ENCODE measurements at places on chromosomes 16 and 17.

DNA sequence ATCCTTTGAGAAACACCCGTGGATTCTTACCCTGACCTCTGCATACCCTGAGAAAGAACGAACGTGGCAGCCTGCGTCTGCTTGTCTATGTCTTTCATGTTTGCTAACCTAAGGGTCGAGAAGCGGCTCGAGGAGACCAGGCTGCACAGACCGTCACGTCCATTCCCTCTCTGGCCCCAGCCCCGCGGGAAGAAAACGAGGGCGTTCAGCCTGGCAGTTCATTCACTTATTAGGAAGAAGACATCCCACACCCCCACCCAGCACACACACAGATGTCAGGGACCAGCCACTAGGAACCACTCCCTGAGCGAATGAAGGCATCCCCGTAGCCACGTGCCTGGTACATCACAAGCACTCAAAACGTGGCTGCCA lies 655 bp upstream of the MTHFSD start:
- no peak for DNase-seq

GRCh38 chr17:29590411-29591145 lies 1.1 kb upstream of the GIT1 start:
- no peak for DNase-seq

GRCh38 chr16:11437069-11437468 lies 91.8 kb downstream of the RMI2 start:
- no peak for DNase-seq

GRCh38 chr16:86240716-86241363 lies 269.5 kb upstream of the FOXF1 start:
- no peak for DNase-seq

DNA sequence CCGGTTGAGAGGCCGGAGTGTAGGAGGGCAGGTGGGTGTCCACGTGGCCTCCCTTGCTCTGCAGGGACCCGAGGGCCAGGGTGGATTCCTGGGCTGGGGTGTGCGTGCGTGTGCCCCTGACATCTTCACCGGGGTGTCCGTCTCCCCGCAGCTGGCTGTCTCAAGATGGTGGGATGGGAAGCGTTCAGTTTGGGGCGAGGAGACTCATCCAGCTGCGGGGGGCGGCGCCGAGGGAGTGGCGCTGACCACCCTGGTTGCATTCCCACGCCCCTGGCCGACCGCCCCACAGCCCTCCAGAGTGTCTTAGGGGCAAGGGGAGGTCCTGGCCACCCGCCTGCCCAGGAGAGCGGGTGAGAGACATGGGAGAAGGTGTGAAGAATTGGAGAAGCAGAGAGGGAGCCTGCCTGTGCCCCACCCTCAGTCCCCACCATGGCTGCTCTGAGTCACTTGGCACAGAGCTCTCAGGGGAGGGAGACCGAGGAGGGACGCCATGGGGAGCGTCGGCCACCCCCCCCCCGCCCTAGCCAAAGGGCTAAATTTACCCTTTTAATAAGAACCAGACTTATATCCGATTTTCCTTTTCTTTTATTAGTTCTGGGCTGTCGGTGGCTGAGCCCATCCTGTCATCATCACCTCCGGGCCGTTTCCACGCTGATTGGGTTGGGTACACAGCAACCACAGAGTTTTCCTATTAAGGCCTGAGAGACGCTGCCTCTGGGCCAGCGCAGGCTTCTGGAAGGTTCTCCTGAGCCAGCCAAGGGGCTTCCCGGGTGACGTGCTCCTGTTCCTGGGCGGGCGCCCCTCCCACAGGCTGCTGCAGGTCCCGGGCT lies 22.0 kb downstream of the BAHCC1 start:
- DNase-seq, result no peak

- DNase-seq, result no peak
These were observed 21.5 kb upstream of the COL1A1 start for GRCh38 chr17:50222922-50223321.

- DNase-seq, result no peak
These were observed 127.7 kb upstream of the MYOCD start for GRCh38 chr17:12538003-12538402.

DNA sequence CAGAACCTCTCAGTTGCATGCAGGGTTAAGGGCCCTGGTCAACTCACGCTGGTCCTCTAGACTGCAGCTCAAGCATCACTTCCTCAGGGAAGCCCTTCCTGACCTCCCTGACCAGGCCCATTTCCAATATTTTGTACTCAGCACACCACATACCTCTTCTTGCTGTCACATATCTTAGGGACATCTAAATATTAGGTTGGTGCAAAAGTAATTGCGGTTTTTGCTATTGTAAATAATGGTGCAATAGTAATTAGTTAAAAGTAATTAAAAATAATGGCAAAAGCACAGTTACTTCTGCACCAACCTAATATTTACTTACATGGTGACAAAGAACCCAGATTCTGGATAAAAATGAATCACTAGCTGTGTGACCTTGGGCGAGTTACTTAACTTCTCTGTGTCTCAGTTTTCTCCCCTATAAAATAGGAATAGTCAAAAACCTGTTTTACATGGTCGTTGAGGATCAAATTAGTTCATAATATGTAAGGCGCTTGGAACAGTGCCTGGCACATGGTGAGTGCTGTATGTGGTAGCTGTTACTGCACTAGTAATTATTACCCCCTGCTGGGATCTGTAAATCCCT lies 177.4 kb downstream of the PRKCB start:
- no peak for DNase-seq

GRCh38 chr17:41061964-41062363 lies 2.0 kb upstream of the KRTAP2-3 start:
- no peak for DNase-seq

GRCh38 chr17:59810894-59811153 lies 81.9 kb downstream of the TUBD1 start:
- DNase-seq, result no peak

GRCh38 chr17:77145612-77146245 lies 5.0 kb downstream of the SEC14L1 start:
- DNase-seq, result no peak

DNA sequence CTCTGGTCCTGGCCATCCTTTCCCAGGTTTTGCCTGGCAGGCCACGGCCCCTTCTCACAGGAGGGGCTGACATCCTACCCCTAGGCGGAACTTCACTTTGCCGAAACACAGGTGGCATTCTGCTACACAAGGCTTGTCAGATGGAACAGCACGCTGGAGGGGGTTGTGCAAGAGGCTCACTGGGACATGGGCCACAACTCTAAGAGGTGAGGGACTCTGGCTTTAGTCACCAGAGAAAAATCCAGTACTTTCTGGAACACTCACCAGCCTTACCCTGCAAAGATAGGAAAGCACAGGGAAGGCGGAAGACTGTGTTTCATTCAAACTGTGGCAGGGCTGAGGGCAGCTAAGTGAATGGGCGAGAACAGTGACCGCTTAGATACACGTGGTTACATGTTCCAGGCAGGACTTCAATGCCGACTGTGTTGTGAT lies 18.3 kb downstream of the CDC42EP4 start:
- no peak for DNase-seq

DNA sequence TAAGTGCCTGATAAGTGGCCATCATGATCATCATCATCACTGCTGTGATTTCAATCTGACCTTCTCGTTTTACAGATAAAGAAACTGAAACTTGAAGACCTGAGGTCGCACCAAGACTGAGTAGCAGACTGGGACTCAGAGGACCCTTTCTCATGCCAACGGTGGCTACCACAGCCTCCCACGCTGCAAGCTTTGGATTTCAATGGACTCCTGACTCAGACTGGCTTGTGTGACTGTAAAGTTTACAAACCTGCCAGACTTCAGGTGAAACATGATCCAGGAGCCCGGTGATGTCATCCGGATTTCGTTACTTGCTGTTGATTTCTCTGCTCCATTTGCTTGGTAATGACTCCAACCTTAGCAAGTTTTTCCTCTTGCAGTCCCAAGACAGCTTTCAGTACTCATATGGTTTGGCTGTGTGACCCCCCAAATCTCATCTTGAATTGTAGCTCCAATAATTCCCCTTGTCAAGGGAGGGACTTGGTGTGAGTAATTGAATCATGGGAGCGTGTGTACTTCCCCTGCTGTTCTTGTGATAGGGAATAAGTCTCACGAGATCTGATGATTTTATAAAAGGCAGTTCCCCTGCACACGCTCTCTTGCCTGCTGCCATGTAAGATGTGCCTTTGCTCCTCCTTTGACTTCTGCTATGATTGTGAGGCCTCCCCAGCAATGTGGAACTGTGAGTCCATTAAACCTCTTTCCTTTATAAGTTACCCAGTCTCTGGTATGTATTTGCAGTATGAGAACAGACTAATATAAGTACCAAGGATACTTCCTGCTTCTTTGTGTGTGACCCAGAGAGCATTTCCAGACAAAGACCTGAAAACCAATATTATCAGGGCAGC lies 26.7 kb upstream of the IRX6 start:
- DNase-seq, result no peak

DNA sequence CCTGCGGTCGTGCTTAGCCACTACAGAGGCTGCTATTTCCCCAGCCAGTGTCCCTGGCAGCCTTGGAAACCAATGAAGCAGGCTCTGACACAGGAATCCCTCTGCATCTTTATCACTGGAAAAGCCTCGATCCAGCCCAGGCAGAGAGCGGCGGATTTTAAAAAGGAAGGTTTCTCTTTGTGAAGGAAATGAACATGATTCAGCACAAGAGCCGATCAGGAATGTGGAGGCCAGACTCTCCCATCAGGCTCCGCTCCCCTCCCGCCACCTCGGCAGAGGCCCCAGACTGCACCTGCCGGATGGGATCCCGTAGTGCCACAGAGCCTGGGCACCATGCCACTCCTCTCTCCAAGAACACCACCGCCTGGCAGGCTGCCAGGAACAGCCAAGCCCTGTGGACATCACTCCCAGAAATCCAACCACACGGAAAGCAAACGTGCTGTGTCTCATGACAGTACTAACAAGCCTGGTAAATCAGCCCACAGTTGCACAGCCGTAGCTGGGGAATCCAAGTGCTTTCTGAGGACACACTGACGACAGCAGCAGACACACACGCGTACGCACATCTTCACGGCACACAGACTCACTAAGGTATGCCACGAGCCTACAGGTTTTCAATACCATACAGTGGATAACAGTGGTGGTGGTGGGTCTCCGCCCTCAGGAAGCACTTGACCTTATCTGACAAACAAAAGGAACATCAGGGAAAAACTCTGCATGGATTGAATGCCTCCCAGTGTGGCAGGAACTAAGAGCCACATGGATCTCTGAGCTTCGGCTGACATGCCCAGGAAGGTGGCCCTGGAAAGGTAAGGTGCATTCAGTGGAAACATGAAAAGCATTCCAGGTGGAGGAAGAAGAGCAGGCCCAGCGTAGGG lies 5.4 kb downstream of the LRRC75A start:
- DNase-seq, result no peak

DNA sequence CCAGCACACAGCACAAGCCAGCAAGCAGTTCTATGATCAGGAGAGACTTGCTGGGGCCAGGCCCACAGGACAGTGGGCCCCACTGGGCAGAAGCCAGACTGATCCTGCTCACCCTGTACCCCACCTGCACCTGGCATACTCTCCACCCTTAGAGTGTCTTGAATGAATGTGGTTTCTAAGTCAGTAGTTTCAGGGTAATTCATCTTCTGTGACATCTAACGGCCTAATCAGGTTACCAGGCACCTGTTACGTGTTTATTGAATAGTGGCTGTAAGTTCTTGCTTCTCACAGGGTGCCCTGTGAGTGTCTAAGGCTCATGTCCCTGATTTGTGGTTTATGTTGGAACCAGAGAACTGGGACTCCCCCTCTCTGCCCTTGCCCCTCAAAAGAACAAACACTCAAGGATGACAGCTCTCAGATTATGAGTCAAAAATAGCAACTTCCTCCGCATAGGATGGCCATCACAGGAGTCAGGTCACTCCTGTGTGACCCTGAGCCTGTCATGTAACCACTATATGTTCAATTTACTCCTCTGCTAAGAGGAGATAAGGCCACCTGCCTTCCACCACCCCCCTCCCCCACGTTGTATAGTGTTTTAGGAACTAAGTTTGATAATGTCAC lies 7.0 kb upstream of the OR2C1 start:
- DNase-seq, result no peak

Measured in stimulated activated CD8-positive, alpha-beta memory T cell treated with anti-CD3 and anti-CD28 coated beads, Interleukin-2, amount 100 ng/mL, for 1 hour (primary cell).